Right cardiac atrium (tissue), 5 donors: ENCODE measurements at places on chromosomes 6 and 20. TPM values are rescaled to one million over a fixed set of nuclear protein-coding genes. Genes with fewer than 3 reads are reported as not detected.

DNA sequence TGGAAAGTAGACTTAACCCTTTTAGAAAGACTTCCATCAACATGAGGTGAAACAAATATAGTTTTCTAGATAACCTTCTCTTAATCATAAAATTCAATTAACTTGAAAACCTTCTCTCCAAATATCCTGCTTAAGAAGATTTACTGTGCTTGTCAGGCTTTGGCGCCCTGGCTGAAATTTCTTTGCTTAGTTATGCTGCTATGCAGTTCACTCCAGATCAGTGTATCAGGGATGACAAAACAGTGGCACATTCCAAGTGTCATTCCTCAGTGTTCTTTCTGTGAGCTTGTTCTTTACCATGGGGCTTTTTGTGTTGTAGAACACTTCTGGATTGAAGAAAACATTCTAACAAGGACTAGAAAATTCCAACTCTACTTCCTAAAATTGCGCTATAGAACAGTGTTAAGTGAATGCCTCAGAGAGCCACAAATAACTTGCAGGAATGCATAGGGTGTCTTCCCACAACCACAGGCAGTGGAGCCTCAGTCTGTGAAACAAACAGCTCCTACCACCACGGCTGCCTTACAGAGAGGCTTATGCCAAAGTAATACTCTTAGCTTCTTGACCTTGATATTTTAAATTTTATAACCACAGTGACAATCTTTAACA is 443.6 kb downstream of the CDC5L start:
- no peak for DNase-seq

Gene SLC13A3
- 0.50 TPM for polyA plus RNA-seq

DNA sequence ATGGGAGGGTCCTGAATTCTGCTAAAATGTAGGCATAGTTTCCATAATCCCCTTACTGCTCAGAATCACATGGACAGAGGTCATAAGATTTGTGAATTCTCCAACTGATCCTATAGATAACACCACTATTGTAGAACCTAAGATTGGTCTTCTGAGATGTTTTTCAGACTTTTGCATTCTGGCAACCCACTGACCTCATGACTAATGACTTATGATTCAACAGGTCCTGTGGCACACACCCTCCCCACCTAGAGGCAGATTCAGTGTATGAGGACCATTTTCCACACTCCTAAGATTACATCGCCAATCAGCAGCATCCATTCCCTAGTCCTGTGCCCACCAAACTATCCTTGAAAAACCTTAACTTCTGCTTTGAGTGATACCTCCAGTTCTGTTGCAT is 207.2 kb downstream of the BTBD9 start:
- no peak for DNase-seq

Gene PGBD1
- polyA plus RNA-seq = 2.3 TPM

Gene CFB
- 10.4 TPM for polyA plus RNA-seq

DNA sequence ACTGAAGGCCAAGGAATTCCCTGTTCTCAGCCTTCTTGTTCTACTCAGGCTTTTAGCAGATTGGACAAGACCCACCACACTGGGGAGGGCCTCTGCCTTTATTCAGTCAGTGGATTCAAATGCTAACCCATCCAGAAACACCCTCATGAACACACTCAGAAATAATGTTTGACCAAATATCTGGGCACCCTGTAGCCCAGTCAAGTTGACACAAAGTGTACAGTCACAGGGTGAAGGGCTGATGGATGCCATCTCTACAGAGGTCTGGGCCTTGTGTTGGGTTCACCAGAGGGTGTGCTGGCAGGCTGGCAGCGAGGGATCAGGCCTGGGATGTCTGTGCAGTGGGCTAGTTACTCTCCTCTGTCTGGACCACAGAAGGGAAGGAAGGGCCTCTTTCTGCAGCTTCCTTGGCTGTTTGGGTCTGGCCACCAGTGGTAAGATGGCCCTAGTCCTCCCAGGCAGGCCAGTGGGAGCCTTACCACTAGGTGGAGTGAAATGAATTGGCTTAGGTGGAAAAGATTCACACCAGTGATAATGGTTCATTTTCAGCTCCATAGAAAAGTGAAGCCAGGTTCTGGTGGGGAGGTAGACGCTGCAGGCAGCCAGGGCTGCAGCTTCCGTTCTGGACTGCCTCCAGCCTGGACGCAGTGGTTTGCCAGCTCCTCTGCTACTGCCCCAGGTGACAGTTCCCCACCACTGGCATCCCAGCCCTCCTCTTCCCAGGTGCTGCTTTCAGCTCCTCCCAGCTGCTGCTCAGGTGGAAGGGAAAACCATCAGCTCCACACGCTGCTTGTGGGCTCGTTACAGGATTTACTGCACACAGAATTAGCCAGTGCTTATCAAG is 9.2 kb downstream of the TUBB2A start:
- DNase-seq = no peak

DNA sequence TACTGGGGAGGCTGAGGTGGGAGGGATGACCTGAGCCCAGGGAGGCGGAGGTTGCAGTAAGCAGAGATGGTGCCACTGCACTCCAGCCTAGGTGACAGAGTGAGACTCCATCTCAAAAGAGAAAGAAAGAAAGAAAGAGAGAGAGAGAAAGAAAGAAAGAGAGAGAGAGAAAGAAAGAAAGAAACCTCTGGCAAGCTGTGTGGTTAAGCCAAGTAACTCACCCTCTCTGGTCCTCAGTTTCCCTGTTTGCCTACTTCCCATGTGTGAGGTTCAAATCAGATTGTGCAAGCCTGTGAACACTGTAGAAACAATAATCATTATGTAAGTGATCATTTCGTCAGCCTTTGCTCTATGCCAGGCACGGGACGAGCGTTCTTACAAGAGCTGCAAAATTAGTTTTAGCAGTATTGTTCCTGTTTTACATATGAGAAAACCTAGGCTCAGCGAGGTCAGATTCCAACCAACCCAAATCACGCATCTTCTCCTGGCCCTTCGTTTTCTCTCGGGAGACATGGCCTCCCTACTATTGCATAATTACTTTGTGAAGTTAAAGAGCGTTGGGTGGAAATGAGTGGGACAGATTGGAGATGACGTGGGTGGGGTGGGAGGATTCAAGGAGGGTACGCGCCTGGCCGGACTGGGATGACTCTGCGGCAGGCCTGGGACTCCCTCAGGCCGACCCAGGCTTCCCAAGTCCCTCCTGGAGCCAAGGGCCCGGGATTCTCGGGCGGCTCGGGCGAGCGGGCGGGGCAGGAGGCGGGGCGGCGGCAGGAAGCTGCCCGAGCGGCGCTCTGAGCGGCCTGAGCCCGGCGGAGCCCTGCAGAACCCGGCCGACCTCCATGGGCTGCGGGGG is at the start of gene SNX21:
Gene SNX21 (plus strand): TSS at position 770 of the 853 bp plus-strand sequence. CDS start 121 bp downstream, outside the sequence.
- DNase-seq = peak; percentile 96

GRCh38 chr6:135280375-135281136 is 99.4 kb downstream of the MYB start:
- peak; percentile 50 for DNase-seq

Gene CAP2
- 66.1 TPM for polyA plus RNA-seq

DNA sequence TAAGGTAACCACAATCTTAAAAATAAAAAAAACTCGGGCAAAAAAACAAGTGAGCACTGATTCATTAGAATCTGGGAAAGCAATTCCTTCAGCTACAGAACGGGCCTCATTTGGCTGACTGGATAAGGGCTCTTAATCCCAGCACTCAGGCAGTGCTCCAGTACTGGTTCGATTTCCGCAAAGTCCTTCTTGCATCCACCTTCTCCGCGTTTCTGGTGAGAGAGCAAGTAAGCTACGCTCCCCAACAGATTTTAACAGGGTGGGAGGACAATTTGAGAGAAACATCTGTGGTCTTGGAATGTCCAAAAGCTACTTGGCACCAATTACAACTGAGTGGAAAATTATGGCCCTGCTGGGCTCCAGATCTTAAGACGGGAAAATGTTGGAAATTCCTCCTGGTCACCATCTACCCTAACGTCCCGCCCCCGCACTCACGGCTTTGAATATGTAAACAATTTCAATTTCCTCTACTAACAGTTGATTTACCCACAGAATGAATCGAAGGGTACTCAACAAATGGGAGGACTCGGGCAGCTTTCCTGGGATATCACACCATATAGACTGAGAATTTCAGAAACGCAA is 18.1 kb upstream of the ZSCAN9 start:
- no peak for DNase-seq

GRCh38 chr6:6892744-6893583 is 214.8 kb upstream of the RREB1 start:
- DNase-seq = no peak

Gene SRSF12
- polyA plus RNA-seq = 0.14 TPM

Gene NHLRC1
- 2.1 TPM for polyA plus RNA-seq

DNA sequence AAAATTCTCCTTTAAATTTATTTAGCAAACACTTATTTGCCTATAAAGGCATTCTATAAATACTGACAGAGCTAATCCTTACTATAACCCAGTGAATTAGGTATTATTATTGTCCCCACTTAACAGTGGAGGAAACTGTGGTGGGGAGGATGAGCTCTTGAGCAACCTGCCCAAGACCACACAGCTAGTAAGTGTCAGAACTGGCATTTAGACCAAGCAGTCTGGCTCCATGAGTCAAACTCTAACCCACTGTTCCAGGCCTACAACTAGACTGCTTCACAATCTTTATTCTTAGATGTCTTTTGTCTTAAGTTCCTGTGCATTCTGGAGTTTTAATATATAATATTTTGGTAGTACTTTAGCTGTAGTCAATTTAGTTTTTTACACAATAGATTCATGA is 530.8 kb downstream of the BCKDHB start:
- no peak for DNase-seq
